Fibroblast of skin of back (primary cell): ENCODE measurements at places on chromosomes 2 and 18.

DNA sequence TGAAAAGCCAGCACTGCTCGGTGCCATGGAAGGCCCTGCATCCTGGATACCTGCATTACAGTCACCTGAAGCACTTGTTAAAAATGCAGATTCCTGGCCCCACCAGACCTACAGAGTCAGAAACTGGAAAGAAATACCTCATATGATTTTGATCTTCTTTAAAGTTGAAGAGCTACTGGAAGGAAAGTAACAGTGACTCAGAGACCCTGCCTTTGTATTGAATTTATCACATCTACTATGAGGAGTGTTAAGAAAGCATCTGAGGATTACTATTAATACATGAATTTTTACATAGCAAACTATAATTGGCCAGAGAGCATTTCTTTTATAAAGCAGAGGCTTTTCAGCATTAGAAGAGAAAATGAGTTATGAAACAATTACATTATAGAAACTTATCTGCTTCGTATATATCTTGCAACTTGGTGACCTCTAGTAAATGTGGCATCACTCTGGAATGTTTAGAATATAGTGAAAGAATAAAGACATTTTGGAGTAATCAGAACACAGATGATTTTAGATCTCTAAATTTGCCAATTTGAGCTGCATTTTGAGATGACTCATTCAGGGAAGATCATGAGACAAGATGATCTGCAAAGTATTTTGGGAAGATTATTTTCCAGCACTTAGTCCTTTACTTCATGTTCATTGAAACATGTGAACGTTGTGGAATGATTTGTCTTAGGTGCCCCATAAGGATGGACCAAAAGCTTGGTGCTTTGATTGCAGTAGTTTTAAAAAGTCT is 12.2 kb downstream of the PTPRM start:
- peak; percentile 46 for DNase-seq

DNA sequence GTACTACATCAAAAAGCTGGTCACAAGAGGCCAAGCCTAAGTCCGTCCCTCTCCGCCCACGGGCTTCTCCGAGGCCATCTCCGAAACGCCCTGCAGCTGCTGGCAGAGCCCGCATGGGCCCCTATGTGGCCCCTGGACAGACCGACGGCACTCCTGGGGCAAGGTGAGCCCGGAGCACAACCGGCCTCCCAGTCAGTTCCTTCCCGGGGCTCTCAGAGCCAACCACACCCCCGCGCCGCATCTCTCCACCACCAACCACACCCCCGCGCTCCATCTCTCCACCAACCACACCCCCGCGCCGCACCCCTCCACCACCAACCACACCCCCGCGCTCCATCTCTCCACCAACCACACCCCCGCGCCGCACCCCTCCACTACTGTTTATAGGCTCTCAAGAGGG is 93.5 kb downstream of the ZNF516 start:
- no peak for DNase-seq

- DNase-seq: no peak
Observed at GRCh38 chr18:11290786-11291185, 141.4 kb upstream of the PIEZO2 start.

DNA sequence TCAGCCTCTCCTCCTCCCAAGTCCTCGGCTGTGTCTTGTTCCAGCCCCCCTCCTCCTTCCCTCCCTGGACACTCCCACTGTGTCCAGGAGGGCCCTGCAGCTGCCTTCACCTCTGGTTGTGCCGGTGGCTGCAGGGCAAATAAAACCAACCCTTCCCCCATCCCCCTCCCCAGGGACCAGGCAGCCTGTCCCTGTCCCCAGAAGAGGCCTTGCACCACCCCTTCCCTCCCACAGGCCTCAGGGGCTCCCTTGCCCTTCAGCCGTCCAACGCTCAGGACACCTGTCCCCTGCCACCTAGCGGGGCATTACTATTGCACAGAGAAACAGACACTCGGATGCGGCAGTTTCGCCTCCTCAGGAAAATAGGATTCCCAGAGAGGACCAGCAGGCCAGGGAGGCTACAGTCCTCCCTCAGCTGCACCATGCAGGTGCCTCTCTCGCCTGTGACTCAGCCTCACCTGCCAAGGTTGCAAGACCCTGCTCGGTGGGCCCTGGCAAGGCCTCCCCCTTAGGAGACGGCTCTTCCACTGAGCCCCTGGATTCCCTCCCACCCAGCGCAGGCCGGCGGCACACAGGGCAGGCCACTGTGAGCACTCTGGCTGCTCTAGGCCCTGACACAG is 5.5 kb upstream of the GPC1 start:
- DNase-seq: no peak

GRCh38 chr18:22344908-22345670 is 72.6 kb downstream of the CTAGE1 start:
- DNase-seq: no peak

- no peak for DNase-seq
Observed at GRCh38 chr2:210859314-210859713, 302.9 kb downstream of the CPS1 start.
